ENCODE measurements at places on chromosomes 7 and 10. TPM values are rescaled to one million over a fixed set of nuclear protein-coding genes. Genes with fewer than 3 reads are reported as not detected.

The MKI67 gene
- polyA plus RNA-seq: 0.05 TPM

The RSPH10B2 gene
- polyA plus RNA-seq: not detected

The OPN1SW gene
- not detected for polyA plus RNA-seq

The TRIL gene
- 0.84 TPM for polyA plus RNA-seq

The GPER1 gene
- polyA plus RNA-seq: 3.6 TPM

The GPR15LG gene
- polyA plus RNA-seq: not detected

The CCDC71L gene
- polyA plus RNA-seq: 5.0 TPM

The MMRN2 gene
- polyA plus RNA-seq: 19.8 TPM

The PIP4K2A gene
- 10.1 TPM for polyA plus RNA-seq

The PNLIPRP3 gene
- polyA plus RNA-seq: not detected
